ENCODE measurements at places on chromosomes 12 and 14.

- no peak for DNase-seq
Measured at GRCh38 chr12:109492371-109492770, 14.9 kb downstream of the UBE3B start.

- DNase-seq: no peak
Measured at GRCh38 chr12:116287842-116288301, 10.4 kb upstream of the MED13L start.

- DNase-seq: no peak
Measured at GRCh38 chr12:132238884-132239283, 90.5 kb downstream of the GALNT9 start.

DNA sequence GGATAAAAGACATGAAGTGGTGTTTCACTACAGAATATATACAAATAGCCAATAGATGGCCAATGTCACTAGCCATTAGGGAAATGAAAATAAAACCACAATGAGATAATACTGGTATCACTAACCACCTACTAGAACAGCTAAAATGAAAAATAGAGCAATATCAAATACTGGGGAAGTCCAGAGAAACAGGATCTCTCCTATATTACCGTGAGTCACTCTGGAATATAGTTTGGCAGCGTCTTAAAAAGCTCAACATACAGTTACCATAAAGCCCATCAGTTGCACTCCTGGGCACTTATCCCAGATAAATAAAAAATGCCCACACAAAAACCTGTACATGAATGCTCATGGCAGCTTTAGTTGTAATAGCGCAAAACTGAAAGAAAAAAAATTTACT lies 101.7 kb downstream of the TMTC1 start:
- DNase-seq: no peak

GRCh38 chr12:124318278-124319020 lies 23.6 kb downstream of the RFLNA start:
- DNase-seq: no peak

GRCh38 chr12:3103806-3104205 lies 26.6 kb downstream of the TSPAN9 start:
- DNase-seq: no peak

DNA sequence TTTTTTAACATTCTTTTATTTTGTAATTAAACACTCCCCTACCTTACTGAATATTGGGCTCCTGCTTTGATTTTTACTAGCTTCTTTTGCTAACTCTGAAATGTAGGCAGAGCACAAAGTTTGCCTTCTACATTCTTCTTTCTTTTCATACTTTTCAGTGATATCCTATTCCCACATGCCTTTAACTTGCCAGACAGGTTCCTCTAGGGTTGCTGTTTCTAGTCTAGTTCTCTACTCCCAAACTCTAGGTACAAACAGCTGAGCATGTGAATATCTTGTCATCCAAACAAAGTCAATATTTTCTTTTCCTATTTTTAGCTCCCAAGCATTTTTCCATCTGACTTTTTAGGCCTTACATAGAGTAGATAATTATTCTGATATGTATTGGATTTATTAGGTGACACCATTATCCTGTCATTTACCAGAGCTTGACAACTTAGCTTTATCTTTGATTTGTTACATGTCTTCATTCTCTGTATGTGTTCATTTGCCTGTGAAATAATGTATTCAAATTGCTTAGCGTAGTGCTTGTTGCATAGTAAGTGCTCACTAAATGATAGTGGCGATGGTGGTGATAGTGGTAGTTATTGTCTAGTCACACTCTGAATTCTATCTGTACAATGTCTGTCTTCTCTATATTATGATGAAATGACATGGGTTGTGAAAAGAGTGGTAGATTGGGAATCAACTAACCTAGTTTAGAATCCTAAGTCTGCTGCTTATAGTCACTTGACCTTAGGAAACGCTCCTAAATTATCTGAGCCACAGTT lies 73.6 kb upstream of the DNM1L start:
- no peak for DNase-seq

GRCh38 chr12:124021007-124021406 lies 48.0 kb downstream of the ZNF664 start:
- DNase-seq: no peak

DNA sequence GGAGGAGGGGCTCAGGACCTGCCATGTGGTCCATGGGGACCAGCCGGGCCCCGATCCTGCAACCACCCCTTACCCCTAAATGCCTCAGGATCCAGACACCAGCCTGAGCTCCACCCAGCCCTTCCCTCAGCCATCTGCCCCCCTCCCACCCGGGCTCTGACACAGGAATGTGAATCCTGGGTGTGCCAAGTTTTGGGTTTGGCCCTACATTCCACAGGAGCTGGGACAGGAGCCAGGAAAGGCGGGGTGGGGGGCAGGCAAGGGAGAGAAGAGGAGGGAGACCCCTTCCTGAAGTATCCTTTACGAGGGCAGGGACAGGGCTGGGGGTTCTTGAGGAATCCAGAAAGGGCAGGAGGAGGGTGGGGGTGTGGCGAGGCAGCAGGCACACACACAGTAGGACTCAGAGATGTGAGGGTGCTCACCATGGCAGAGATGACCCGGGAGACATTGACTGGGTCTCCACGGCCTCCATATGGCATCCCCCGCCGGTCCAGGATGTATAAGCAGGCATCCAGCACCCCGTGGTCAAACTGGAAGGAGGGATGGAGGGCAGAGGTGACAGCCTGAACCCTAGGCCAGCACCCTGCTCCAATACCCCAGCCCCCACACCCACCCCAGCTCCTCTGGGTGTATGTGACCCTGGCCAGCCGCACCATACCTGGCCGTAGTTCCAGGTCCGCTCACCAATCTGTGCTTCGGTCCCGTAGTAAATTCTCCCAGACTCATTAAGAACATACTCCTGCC lies 3.5 kb downstream of the TGM1 start:
- DNase-seq: no peak

GRCh38 chr12:71195338-71195896 lies 37.6 kb upstream of the TSPAN8 start:
- DNase-seq: no peak

- DNase-seq: no peak
Measured at GRCh38 chr12:85823436-85824180, 12.6 kb downstream of the RASSF9 start.

GRCh38 chr14:89957791-89958190 lies 2.1 kb downstream of the TDP1 start:
- DNase-seq: no peak

GRCh38 chr14:54675236-54676128 lies 108.6 kb downstream of the SAMD4A start:
- no peak for DNase-seq

- DNase-seq: no peak
Measured at GRCh38 chr12:124706363-124706762, 139.0 kb upstream of the NCOR2 start.

- DNase-seq: peak; percentile 53
Measured at GRCh38 chr14:55129428-55130195, 560 bp downstream of the LGALS3 start.

DNA sequence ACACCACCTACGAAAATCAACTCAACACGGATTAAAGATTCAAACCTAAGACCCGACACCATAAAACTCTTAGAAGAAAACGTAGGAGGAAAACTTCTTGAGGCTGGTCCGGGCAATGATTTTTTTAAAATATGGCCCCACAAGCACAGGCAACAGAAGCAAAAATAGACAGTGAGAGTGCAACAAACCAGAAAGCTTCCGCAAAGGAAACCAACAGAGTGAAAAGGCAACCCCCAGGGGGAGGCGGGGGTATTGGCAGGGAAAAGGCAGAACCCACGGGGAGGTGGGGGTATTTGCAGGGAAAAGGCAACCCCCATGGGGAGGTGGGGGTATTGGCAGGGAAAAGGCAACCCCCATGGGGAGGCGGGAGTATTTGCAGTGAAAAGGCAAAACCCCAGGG lies 20.5 kb upstream of the FBRSL1 start:
- no peak for DNase-seq

DNA sequence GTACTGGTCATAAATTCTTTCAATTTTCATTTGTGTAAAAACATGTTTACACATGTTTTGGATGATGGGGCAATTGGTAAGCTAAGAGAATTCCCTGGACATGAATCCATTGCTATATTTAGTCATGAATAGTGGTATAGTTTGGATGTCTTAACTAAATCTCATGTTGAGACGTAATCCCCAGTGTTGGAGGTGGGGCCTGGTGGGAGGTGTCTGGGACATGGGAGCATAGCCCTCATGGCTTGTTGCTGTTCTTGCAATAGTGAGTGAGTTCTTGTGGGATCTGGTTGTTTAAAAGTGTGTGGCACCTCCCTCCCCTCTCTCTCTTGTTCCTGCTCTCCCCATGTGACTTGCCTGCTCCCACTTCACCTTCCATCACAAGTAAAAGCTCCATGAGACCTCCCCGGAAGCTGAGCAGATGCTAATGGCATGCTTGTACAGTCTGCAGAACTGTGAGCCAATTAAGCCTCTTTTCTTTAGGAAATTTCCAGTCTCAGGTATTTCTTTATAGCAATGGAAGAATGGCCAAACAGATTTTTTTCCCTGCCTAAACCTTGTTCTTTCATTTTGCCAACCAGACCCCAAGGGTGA lies 33.6 kb downstream of the CTSG start:
- DNase-seq: no peak

GRCh38 chr12:8088574-8088973 lies 6.5 kb downstream of the NECAP1 start:
- peak; percentile 12 for DNase-seq

- DNase-seq: no peak
Measured at GRCh38 chr14:31692376-31692781, 131.2 kb downstream of the NUBPL start.

- no peak for DNase-seq
Measured at GRCh38 chr14:20489093-20489994, 16.0 kb upstream of the RNASE10 start.

GRCh38 chr12:125283521-125283920 lies 218.3 kb downstream of the AACS start:
- DNase-seq: no peak

DNA sequence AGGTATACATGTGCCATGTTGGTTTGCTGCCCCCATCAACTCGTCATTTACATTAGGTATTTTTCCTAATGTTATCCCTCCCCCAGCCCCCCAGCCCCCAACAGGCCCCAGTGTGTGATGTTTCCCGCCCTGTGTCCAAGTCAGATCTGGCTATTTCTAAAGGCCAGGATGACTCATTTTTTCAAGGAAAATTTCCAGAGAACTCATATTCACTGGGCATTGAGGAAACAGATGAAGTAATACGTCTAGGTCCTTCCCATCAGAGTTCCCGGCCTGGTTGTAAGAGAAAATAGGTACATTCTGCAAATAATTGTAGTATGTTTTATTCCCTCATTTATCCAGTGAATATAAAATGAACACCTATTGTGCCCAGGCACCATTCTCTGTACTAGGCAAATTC lies 345.2 kb downstream of the BCL11B start:
- DNase-seq: no peak

DNA sequence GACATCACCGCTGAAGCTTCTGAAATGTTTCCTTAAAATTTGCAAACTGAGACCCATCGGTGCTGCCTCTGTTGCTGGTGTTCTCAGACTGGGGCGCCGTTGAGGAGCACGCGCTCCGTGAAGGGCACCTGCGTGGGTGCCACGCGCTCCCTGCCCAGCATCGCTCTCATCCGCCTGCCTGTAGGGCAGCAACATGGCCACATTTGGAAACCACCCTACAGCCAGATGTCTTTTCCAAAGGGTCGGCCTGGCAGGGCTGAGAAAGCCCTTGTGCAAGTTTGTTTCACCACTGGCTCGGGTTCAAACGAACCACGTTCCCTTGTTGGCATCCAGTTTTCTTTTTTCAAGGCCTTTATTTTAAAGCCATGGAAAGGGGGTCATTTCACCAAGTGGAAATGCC lies 13.9 kb downstream of the ADGRD1 start:
- no peak for DNase-seq

GRCh38 chr12:107135177-107135576 lies 41.8 kb upstream of the CRY1 start:
- no peak for DNase-seq

DNA sequence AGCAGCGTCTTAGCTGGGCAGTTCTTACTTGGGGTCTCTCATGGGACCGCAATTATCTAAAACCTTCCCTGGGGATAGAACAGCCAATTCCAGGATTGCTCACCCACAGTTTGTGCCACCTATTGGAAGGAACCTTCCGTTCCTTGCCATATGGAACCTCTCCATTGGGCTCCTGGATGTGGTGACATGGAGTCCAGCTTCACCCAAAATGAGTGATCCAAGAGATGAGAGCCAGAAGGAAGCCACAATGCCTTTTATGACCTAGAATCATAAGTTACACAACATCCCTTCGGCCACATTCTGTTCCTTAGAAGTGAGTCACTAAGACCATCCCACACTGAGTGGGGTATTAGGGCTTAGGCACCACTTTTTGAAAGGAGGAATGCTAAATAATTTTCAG lies 164.4 kb downstream of the FBXL14 start:
- DNase-seq: no peak

- no peak for DNase-seq
Measured at GRCh38 chr14:64053694-64054669, 201.2 kb downstream of the SYNE2 start.

- no peak for DNase-seq
Measured at GRCh38 chr12:100576331-100577036, 3.0 kb downstream of the GAS2L3 start.

DNA sequence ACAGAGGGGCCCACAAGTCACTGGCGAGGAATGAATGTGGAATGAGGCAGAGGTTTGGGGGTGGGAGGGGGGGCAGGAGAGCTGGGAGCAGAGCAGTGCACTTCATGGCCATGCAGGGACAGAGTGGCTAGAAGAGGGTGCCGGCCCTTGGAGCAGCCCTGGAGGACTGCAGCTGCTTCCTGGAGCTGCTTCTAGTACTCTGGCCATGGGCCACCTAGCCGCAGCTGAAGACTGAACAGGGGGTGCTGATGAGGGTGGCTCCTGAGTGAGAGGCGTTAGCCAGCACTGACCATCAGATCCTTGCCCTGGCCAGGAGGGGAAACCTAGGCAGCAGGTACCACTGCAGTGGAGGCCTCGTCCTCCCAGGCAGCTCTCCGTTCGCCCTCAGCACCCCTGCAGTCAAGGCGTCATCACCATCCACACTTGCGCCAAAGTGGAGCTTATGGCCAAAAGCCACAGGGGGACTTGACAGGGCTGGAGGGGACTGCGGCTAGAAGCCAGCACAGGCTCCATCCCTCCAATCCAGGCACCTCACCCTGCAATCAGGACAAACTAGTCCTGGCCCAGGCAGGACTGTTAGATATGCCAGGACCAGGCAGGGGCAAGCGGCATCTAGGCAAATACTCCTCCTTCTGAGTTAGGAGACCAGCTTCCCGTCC lies 16.4 kb downstream of the OTUB2 start:
- DNase-seq: no peak

- DNase-seq: no peak
Measured at GRCh38 chr12:79067977-79068376, 203.4 kb downstream of the SYT1 start.

GRCh38 chr14:65169351-65169750 lies 67.0 kb upstream of the MAX start:
- no peak for DNase-seq

DNA sequence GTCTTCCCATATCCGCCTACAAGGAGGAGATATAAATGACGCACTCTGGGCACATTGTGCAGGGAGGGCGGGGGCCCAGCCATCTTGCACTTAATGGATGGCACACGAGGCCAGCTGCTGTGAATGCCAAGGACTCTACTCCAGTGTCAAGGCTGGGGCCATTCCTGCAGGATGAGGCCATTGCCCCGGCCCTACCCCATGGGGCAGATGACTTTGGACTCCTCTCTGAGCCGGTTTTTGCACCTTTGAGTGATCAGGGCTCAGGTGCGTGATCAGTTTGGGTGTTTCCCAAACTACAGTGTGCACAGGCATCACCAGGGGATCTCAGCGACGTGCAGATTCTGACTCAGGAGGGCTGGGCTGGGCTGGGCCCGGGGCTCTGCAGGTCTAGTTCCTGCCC lies 16.1 kb downstream of the MMAB start:
- DNase-seq: no peak

- DNase-seq: no peak
Measured at GRCh38 chr14:59140106-59140843, 48.2 kb upstream of the DAAM1 start.
